ENCODE measurements at places on chromosomes 1 and 21.

DNA sequence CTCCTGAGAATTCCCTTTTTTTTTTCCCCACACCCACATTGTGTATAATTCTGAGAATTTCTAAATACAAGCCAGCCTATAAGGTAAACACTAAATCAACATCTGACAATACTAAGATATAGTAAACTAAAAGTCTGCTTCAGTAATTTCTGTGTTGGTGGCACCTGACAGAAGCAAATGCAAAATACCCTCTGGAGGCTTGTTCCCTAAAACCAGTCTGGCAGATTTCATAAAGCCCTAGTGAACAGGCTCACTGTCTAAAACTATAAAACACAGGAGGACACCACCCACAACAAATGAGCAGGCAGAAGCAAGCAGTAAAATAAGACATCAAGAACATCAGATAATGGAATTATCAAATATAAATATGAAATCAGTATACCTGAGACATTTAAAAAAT lies 11.5 kb downstream of the TRIM33 start:
- no peak for DNase-seq

DNA sequence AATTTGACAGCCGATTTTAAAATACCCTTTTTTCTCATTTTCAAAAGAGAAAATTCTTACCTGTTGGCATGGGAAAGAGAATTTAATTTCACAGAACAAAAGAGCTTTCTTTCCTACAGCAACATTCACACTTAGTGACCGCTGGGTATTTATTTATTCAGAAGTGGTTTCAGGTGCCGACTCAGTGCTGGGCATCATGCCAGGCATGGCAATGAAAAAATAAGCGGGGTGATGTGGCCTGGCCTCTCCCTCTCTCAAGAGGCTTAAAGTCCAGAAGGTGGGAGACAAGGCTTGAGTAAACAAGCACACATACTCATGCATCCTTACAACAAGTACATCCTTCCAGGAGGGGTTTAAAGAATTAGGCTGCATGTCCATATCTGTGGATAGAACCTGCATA lies 4.1 kb upstream of the PCP4 start:
- DNase-seq, result peak; percentile 90

DNA sequence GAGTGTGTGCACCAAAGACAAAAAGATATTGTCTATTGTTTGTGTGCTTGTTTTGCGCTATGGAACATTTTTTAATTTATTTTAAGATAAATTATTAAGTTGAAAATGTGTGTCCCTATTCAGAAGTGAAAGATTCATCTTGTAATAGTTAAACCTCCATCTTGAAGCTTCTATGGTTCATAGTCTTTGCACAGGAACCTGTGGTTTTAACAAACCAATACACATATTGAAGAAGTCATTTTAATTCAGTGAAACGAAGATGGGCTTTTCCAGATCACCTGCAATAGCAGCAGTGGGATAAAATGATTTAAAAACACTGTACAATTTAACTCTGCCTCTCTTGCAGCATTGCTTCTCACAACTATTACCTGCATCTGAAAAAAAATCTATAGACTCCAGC lies 42.6 kb upstream of the QSOX1 start:
- DNase-seq, result no peak

- DNase-seq, result peak; percentile 54
Observed at GRCh38 chr1:109114342-109114674, 393 bp downstream of the ELAPOR1 start.

DNA sequence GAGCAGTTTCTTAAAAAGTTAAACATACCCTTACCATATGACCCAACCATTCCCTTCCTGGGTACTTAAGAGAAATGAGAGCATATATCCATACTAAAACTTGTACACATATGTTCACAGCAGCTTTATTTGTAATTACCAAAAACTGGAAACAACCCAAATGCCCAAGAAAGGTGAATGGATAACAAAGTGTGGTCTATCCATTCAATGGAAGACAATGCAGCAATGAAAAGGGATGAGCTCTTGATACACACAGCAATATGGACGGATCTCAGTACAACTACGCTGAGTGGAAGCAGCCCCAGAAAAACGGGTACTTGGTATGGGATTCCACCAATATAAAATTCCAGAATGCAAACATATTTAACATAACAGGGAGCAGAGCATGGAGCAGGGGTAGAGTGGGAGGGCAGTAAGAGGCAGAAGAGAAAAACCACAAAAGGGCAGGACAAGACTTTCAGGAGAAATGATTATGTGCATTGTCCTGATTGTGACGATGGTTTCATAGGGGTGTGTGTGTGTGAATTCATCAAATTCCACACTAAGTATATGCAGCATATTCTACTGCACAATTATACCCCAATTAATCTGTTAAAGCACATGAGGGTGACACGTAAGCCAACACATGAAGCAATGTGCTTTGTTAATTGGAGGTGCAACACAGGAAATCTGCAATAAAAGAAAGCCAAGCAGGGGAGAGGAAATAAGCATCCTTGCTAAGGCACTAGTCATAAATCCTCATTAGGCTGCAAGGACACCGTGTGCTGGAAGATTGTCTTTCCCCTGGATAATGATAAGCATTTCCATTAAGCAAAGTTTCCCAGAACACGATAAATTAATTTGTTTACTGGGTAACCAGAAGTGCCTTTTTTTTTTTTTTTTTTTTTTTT lies 113.1 kb upstream of the KRTAP19-8 start:
- DNase-seq, result no peak

GRCh38 chr1:186765446-186765845 lies 63.3 kb upstream of the PLA2G4A start:
- no peak for DNase-seq

GRCh38 chr1:103459346-103459745 lies 66.2 kb upstream of the RNPC3 start:
- no peak for DNase-seq

- no peak for DNase-seq
Observed at GRCh38 chr1:239831577-239832355, 259.9 kb upstream of the FMN2 start.

- no peak for DNase-seq
Observed at GRCh38 chr1:178540204-178540603, 27.3 kb downstream of the TEX35 start.

DNA sequence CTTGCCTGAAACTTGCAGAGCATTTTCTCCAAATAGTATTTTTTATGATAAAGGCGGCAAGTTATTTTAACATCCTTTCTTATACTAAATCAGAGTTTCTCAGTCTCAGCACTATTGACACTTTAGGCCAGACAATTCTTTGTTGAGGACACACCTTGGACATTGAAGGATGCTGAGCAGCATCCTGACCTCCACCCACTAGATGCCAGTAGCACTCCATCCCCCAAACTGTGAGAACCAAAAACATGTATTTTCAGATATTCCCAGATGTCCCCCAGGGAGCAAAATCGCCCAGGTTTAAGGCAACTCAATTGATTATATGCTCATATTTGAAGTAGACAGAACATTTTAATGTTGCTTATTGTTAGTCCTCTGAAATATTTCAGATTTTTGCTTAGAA lies 299.4 kb downstream of the ZP4 start:
- DNase-seq, result no peak

DNA sequence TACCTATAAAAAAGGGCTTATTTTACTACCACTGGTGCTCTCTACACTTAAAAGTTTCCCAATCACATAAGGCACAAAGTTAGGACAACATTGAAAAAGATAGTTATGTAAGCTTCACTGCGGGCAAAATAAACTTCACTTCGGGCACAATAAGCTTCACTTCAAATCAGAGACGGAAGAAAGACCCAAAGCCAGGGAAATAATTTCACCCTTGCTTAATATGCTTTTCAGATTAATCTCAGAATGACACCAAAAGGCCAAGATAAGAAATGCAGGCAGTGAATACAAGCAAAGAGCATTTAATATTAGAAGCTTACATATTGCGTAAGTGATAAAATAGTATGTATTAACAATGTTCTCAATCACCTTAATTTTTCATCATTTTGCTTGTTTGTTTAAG lies 444.2 kb downstream of the SETD4 start:
- DNase-seq, result no peak

DNA sequence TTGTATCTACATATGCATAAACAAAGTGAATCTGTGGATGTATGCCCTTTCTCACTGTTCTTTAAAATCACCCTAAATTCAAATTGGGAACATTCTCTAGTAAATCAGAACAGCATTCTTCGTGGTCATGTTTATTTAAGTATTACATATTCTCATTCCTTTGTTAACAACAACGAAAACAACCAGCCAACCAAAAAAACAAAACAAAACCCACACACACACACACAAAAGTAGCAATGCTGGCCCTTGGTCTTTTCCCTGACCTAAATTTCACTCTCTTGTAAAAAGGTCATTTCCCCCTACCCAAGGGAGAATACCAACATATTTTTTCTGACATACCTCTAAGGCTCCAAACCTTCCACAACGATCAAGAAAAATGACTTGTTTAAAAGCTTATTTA lies 102.6 kb downstream of the NRIP1 start:
- DNase-seq, result no peak

GRCh38 chr1:77594366-77595112 lies 87.9 kb downstream of the ZZZ3 start:
- DNase-seq, result peak; percentile 42

GRCh38 chr1:52037402-52037814 lies 3.8 kb upstream of the KTI12 start:
- DNase-seq, result no peak

- no peak for DNase-seq
Observed at GRCh38 chr1:32774950-32775634, 42.1 kb downstream of the YARS1 start.

DNA sequence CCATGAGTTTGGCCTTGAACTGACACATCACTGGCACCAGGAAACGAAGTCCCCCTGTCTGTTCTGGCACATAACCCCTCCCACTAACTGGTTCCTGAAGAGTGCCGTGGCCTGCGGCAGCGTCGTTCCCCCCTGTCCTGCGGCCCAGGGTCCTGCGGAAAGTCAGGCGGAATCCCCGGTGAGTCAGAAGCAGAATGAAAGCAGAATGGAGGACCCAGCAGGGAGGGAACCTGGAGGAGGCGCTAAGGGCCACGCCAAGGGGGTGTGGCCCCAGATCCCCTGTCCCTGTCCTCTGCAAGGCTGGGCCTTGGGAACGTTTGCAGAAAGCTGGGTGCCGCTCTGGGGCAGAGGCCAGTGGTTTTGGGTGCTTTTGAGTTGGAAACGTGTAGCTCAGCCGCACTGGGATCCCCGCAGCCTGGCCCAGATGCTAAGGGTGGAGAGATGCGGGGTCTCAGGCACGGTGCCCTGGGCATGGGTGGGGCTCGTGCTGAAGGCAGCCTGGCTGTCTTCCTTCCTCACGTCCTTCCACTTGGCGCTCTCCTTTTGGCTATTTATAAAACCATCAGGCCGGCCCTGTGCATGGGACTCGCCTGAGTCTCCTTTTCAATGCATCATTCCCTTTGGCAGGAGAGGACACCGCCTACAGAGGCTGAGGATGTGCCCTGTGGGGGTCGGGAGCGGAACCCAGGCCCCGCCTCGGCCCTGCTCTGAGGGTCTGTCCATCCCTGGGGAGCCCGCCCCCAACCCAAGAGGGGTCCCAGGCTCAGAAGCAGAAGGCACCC lies 36.2 kb downstream of the TP73 start:
- no peak for DNase-seq

GRCh38 chr1:231935856-231936255 lies 309.3 kb downstream of the DISC1 start:
- DNase-seq, result no peak

GRCh38 chr1:199422206-199422605 lies 605.3 kb upstream of the NR5A2 start:
- no peak for DNase-seq

GRCh38 chr1:40899230-40899870 lies 37.2 kb upstream of the CITED4 start:
- no peak for DNase-seq

GRCh38 chr1:101995984-101996745 lies 561 bp downstream of the OLFM3 start:
- DNase-seq, result peak; percentile 12

- no peak for DNase-seq
Observed at GRCh38 chr1:14435368-14436023, 163.0 kb upstream of the KAZN start.

DNA sequence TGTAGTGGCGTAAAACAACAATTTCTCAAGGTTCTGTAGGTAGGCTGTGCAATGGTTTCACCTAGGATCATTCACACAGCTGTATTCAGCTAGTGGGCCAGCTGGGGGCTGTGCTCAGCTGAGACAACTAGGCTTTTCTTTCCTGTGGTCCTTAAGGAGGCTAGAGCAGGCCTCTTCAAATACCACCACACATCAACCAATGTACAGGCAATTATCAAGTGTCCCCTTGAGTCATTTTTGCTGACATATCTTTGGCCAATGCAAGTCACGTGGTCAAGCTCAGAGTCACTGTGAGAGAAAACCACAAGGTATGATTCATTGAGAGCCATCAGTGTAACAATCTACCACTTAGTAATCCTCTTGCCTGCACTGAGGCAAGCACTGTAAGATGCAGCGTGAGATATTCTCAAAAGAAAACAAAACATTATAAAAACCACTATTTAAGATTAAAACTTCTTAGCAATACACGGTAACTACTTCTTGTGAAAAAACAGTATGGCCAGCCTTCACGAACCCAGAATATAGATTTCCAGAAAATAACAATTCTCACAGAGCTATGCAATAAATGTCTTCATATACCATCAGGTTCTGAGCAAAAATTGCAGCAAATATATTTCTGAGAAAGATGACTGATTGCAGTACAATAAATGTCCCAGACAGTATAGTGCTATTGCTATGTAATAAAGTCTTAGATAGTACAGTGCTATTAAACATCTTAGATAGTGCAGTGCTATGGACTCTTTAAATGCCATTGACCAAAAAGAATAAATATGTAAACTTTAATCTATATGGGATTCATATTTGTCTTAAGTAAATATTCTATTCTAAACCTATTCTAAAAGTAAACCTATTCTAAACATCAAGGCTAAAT lies 55.3 kb downstream of the NME7 start:
- no peak for DNase-seq

DNA sequence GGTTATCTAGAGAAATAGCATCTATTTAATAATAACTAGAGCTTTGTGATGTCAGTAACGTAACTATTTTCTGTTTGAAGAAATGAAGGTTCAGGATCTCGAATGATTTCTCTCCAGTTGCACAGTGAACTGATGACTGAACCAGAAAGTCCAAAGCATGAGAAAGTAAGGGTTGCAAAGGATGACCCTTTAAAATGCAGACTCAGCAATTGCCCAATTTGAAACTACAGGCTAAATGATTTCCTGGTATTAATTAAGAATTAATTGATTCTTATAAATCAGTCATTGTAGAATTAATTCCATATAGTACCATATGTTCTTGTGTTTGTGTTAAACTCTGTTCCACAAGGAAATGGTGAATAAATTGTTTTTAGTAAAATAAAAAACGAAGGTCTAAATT lies 318.6 kb downstream of the NFIA start:
- DNase-seq, result no peak

Measured in NCI-H1105 (cell line).